ENCODE measurements at places on chromosomes 7 and 10.

- DNase-seq, result no peak
These were observed 246.7 kb upstream of the PTN start for GRCh38 chr7:137590071-137590755.

- no peak for DNase-seq
These were observed 88.8 kb downstream of the SUGCT start for GRCh38 chr7:40223451-40224127.

DNA sequence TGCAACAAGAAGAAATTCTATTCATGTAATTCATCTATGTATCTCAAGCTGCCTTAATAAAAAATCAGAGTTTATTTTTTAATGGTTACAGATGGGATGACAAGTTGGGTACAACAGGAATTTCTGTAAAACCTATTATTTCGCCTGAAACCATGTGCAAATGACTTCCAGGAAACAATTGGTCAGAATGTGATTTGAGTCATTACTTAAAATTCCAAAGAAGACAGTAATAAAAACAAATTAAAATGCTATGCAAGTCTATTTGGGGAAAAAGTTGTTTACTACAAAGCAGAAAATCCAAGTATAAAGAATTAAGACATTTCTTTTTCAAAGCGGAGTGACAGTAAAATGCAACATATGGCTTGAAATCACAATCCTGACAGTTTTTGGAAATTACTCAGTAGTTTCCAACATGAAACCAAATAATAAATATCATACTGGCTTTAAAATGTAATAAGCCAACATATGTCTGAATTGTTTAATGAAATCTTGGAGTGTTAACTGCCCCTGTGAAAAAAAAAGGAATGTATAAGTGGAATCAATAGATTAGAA lies 41.5 kb upstream of the SEMA3C start:
- DNase-seq, result no peak

DNA sequence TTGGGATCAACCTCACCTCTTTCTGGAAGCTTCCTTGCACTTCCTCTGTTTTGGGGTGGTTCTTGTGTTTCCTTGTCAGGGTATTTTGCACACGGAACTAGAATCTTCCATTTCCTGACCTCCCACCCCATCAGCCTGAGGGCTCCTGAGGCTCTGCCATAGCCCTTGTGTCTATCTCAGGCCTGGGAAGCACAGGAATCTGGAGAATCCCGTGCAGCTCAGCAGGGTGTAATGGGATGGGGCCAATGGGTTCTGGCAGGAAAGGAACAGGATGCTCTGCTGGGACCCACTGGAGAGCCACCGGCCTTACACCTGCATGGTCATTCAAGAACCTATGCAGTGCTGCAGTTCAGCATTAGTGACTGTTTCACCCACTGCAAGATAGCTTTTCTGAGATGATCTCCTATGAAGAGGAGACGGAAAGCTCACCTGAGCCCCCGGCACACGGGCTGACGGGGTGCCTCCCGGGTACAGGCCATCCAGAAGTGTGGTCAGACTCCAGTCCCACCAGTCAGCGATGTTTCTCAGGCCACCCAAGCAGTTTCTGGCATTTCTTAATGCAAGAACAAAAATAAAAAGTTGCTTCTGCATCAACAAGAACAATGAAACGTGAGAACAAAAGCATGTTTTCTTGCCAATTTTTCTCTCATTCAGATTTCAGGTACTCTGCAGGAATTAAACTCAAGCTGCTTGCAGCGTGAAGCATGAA lies 133.2 kb downstream of the PKD1L1 start:
- no peak for DNase-seq

- DNase-seq, result no peak
These were observed 147.9 kb downstream of the ZMYND11 start for GRCh38 chr10:283140-283479.

DNA sequence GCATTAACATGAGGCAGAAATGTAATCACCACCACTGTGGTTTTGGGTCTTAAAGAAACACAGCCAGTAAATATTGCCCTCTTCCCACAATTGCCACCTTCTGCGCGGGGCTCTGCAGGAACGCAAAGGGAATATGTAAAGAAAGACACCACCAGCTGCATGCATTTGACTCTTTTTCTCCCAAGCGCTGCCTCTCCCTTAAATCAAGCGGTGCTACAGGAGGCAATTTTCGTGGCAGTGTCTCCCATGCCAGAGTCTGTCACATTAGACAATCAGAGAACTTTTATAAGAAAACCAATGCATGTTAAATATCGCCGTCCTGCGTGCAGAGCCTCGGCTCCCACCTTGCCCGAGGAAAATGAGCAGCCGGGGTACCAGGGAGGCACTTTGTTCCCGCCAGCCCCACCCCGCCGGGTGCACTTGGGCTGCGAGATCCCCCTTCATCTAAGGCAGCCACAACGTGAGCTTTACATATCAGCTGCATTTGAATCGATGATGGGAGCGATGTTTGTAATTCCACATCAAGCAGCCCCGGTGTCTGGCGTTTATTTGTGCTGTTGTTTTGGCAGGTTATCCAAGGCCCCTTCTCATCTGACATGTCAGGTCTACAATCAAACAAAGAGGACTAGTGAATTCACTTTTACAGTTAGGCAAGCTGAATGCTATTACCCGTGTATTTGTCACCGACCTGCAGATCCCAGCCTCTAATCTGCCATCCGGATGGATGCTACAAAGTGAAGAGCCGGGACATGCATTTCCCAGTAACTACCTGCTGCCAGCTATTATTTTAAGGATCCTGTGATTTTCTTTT lies 72.3 kb upstream of the MGMT start:
- DNase-seq, result no peak

DNA sequence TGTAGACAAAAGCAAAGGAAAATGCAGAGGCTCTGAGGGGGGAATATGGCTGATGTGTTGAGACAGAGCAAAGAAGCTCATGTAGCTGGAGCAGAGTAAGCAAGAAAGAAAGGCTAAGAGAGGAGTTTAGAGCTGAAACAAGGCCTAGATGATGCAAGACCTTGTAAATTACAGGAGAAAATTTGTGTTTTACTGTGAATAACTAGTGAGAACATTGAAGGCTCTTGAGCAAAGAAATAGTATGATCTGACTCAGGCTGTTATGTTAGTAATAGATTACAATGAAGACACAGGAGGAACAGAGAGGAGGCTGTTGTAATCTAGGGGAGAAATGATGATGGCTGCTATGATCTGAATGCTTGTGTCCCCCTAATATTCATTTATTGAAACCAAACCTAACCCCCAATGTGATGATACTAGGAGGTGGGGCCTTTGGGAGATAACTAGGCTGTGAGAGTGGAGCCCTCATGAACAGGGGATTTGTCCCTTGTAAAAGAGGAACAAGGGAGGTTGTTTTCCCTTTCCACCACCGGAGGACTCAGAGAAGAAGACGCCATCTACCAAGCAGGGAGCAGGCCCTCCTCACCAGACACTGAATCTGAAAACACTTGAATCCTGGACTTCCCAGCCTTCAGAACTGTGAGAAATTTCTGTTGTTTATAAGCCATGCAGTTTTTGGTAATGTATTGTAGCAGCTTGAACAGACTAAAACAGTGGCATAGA lies 394.9 kb downstream of the HTR7 start:
- no peak for DNase-seq

DNA sequence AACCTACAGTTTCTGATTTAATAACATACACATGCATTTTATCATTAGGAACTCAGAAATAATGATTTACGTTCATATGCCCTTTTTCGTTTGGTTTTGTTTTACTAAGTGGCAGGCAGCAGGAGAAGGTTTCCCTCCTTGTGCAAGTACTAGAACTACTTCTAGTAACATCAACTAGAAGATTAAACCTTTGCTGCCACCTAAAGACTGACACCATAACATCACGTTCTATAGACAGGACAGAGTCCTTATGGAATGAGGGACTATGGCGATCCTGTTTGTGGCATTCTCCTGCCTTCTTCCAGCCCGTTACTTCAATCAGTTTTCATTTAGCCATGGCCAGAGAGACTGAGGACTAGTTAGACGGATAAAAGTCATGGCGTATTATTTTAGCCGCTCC lies 53.2 kb downstream of the GAD2 start:
- DNase-seq, result no peak

DNA sequence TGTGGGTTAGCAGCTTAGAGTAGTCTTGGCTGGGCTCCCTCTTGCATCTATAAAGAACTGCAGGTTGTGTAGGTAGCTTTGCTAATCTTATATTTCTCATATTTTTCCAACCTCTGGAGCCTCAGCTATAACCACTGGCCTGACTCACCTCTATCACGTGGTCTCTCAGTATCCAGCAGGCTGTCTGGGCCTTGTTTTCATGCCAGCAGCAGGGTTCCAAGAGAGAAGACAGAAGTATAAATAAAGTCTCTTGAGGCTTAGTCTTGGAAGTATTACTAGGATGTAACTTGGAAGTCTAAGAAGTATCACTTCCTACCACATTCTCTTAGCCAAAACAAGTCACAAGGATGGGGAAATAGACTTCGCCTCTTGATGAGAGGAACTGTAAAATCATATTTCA lies 73.3 kb downstream of the WIPF3 start:
- DNase-seq, result no peak

DNA sequence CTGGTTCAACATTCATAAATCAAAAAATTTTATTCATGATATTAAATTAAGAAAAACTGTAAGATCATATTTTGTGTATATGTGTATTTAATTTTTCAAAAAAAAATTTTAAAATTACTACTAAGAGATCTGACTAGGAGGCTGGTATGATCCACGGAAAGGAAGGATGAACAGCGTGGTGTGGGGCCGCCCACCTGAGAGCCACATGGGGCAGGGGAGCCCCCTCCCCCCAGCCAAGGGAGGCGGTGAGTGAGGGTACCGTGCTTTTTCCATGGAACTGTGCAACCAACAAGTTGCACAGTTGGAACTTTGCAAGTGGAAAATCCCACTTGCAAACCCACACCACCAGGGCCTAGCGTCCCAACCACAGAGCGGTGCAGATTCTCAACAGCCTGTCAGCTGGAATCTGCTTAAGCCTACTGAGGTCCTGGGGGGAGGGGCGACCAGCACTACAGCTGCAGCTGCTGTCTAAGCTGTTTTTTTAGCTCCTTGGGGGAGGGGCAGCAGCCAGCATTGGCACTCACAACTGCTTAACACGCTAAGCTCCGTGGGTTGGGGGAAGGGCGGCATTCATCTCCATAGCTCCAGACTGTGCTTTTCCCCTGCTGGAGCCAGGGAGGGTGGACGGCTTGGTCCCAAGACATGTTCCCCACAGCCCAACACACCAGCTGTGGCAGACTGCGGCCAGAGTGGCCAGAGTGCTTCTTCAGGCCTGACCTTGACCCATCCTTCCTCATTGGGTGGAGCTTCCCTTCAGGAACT lies 94.2 kb upstream of the IGFBP3 start:
- no peak for DNase-seq

DNA sequence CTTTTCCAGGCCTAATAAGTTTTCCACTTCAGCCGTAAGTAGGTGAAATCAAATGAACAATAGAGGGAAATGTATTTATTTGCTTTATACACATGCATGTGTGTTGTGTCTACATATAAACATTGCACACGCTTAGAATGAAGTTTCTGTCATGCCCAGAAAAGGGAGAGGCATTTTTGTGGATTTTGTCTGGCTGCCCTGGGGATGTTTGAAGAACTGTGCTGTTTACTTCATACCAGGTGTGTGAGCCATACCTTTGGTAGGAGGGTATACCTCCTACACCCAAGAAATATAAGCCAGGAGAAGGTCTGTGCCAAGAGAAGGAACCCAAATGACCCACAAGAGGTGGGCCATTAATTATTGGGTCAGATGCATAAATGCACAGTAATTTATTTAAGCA lies 12.8 kb downstream of the GATAD1 start:
- no peak for DNase-seq

Measured in hippocampal formation (tissue), 2 donors.